Left colon (tissue), 2 donors: ENCODE measurements at places on chromosomes 3 and 15. TPM values are rescaled to one million over a fixed set of nuclear protein-coding genes. Genes with fewer than 3 reads are reported as not detected.
A peak's percentile ranks its signal among the peaks of the same experiment; 100 is the strongest.

Gene SCN11A
- total RNA-seq = 0.12 TPM

- DNase-seq = no peak
These were observed 57.8 kb upstream of the ETV5 start for GRCh38 chr3:186166491-186167288.

GRCh38 chr3:132283440-132283839 lies 33.8 kb upstream of the ACP3 start:
- DNase-seq = no peak

- DNase-seq = peak; percentile 75
These were observed 14.9 kb downstream of the LIPH start for GRCh38 chr3:185537369-185537970.

- DNase-seq = no peak
These were observed 110.0 kb downstream of the TJP1 start for GRCh38 chr15:29712149-29712885.

DNA sequence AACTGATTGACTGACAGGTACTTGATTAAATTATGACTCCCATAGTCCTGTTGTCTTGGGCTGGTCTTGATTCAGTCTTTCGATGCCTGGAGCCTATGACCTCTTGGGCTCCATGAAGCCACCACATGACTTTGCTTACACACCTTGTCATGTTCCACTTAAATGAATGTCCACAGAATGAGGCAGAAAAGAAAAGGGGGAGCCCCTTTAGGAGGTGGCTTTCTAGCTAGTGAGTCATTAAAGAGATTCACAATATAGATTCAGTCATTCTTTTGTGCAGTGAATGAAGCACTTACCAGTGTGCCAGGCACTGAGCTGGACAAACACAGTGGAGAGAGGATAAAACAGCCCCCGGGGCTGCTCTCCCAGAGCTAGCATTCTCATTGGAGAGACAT lies 17.1 kb downstream of the VIPR1 start:
- no peak for DNase-seq

Gene TMCO5A
- not detected for total RNA-seq

GRCh38 chr3:158909870-158910269 lies 108.0 kb downstream of the MFSD1 start:
- DNase-seq = no peak

Gene NLGN1
- total RNA-seq = 0.98 TPM

Gene FEZF2
- total RNA-seq = not detected

GRCh38 chr3:113637756-113638155 lies 58.7 kb downstream of the USF3 start:
- DNase-seq = no peak

DNA sequence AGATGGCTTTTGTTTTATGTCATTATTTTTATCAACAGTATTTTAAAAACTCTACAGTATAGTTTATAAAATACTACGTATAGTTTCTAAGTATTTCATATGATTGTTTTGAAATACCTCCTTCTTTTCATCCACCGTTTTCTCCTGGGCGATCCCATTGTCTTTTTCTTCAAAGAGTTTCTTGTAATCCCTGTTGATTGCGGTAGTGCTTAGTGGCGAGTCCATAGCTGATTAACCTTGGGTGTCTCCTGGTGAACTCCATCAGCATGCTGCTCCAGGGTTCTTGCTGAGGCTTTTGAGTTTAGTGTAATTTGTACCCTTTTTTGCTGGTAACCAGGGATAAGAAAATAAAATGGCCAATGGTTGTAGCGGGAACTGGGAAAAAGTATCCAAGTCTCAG lies 3.6 kb downstream of the PIAS1 start:
- DNase-seq = no peak

DNA sequence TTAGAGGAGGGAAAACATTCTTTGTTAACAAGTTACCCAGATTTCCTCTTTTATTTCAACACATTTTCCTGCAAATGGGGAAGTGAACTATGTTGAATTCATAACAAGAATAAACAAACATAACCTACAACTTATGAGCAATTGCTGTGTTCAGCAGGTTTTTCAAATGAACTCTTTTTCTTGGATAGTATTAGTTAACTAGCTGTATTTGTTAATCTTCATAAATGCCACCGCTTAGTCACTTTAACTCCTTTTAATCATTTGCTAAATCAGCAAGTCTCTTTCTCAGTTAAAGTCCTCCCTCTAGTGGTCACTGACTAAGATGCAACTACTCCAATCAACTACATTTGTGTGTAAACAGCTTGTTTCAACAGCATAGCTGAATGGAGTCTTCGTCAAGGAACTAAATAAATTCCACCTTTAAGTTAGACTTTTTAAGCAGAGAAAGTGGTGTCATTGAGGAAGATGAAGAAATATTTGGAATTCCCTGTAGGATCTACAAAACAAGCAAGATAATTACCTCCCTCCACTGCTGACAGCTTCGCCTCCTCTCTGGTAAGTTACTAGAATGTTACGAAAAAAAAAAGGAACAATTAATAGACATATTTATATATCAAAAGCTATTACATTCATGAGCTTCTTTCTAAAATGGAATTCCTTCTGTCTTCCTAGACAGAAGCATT lies 1122.0 kb downstream of the ROBO1 start:
- no peak for DNase-seq

GRCh38 chr15:73630921-73631362 lies 2.2 kb downstream of the NPTN start:
- no peak for DNase-seq

DNA sequence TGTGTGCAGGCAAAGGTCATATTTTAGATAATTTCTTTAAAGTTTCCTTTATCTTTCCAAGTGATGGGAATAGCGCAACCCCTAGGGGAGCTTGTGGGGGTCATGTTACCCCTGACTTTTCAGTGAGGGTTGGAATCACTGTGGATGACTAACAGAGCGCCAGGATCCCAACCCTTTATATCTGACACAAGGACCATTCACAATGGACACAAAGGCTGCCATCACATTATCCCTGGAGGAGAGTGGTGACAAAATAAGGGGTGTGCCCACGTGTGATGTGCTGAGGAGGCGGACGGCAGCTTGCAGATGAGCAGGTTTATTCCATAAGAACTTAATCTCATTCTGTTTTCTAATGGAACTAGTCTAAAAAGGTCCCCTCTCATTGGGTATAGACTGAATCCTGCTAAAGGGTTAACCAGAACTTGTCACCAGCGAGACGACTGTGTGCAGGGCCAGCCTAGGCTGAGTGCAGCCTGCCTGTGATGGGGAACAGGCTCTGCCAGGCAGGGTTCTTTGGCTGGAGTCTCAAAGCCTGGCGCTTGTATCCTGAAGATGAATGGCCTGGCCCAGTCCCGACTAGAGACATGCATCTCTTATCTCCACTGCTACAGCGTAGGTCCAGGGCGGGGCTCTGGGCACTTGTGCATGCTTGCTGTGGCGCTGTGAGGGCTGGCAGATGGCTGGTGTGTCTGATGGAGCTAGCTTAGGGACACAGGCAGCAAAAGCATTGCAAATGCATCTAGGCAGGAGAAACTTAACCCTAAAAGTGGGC lies 50.2 kb downstream of the CHDH start:
- DNase-seq = peak; percentile 52

DNA sequence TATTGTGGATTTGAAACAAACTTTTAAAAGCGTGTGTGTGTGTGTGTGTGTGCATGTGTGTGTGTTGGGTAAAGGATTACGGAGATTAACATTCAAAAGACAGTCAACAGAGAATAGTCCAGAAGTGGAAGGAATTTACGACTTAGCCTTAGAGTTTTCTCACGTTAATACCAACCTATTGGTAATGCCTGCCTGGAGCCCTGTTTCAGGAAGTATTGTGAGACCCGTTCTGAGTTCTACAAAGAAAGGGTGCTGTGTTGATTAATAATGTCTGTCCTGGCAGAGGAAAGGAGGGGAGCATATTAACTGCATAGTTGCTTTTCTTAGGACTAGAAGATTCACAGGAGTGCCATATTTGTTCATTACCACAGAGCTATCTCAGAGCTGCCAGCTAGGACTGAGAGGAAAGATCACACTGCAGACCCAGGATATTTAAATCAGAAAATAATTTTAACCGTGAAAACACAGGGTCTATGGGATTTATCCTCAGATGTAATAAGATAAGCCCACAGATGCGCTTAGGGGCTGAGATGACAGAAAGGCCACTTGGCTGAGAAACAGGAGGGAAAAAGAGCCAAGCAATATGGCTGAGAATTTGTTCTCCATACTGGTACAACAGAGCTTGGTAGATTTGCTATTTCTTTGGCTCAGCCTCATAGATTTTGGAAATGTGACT lies 40.5 kb upstream of the FRMD4B start:
- DNase-seq = no peak

DNA sequence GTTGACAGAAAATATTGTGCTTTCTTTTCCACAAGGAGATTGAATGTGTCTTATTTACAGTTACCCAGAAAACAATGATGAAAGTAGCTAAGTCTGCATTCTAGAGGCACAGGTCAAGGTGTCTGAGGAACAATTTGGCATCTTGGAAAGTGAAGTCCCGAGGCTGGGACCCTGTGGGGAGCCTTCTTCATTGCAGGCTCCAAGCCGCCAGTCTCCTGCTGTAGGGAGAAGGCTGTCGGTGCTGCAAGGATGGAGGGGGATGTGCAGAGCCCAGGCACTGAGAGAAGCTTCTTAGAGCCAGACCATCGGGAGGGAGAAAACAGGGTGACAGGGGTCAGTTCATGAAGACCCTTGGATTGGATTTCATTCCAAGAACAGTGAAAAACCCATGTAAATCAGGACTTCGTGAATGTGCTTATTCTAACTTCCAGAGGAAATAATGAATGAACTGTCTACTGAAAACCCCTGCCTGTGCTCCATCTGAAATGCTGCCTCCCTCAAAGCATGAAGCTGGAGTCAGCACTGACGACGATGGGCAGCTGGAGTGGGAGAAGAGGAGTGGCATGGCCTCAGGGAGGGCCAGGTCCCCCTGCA lies 25.2 kb upstream of the NSMCE3 start:
- no peak for DNase-seq

DNA sequence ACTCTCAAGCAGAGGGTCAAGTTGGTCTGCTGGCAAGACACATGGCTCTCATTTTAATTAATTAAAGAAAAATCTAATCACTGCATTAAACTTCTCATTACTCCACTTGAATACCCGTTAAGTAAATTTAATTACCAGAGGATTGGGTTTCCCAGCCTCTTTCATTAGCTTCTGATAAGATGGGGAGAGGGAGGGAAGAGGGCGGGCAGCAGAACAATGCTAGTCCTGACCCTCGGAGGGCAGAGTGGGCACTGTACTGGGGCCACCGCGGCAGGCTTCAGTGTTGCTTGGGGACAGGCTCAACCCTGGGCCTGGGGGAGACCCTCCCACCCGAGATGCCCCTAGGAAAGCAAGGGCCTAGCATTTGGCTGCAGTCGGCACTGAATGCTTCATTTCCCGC lies 55.6 kb upstream of the LINGO1 start:
- DNase-seq = no peak

GRCh38 chr3:136177876-136178275 lies 18.3 kb downstream of the MSL2 start:
- no peak for DNase-seq
